ENCODE measurements at places on chromosomes 4 and X. TPM values are rescaled to one million over a fixed set of nuclear protein-coding genes. Genes with fewer than 3 reads are reported as not detected.

DNA sequence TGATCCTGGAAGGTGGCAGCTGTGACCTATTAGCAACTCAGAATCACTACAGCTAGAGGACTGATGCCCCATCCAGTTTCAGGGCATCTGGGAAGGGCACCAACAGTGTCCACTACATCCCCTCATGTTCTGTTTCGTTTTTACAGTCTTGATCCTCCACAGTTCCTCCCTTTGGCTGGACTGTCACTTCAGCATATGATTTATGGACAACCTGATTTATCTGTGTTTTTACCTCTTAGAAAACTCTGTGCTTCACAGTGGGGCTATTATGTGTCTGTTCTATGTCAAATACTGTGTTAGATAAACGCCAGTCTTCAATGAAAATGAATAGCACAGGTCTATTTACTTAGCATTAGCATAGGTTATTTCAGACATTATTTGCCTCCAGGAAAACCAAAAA, 63.1 kb upstream of the GRPR start:
- DNase-seq: no peak

DNA sequence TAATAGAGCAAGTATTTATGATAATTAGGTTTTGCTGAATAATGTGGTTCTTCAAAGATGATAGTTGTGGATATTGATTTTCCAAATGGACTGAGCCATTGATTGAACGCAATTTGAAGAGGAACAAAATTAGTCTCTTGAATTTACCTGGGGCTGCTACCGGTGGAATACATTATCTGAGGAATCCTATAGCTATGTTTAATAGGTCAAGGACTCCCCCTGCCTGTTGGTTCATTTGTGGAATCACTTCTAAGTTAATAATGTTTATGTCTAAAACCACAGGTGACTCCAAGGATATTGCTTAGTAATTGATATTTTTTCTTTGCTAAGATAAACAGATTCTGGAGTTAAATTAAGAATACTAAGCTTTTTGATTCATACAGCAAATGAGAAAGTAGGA, 576.0 kb upstream of the PABPC4L start:
- DNase-seq: no peak

GRCh38 chrX:111007238-111007637, 88.8 kb upstream of the PAK3 start:
- DNase-seq: no peak

- no peak for DNase-seq
Measured at GRCh38 chr4:186852073-186852420, 128.4 kb upstream of the FAT1 start.

GRCh38 chr4:24561438-24562139, 22.8 kb downstream of the DHX15 start:
- DNase-seq: no peak

DNA sequence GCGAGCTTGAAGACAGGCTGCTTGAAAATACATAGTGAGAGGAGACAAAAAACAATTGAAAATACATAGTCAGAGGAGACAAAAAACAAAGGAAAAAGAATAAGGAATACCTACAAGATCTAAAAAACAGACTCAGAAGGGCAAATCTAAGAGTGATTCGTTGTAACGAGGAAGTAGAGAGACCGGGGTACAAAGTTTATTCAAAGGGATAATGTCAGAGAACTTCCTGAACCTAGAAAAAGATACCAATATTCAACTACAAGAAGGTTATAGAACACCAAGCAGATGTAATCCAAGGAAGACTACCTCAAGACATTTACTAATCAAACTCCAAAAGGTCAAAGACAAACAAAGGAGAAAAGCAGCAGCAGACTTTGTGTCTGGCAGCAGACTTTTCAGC, 165.6 kb downstream of the NEK1 start:
- no peak for DNase-seq

- no peak for DNase-seq
Measured at GRCh38 chrX:13087322-13088155, 43.1 kb upstream of the FAM9C start.

DNA sequence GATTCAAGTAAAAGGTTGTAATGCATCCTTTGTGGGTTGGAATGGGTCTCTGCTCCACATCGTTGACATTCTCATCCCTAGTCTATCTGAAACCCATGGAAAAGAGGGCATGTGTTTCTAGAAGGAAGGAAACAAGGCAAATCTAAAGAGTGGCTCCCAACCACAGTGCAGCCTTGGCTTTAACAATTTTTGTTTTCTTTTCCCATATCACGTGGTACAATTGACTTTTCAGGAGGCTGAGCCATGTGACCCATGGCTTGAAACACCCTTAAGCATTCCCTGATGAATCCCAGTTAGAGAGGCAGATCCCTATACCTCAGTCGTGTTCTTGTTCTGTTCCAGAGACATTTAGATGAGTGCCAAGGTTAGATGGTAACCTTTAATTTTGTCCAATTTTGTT, 12.8 kb downstream of the DCUN1D4 start:
- DNase-seq: no peak

DNA sequence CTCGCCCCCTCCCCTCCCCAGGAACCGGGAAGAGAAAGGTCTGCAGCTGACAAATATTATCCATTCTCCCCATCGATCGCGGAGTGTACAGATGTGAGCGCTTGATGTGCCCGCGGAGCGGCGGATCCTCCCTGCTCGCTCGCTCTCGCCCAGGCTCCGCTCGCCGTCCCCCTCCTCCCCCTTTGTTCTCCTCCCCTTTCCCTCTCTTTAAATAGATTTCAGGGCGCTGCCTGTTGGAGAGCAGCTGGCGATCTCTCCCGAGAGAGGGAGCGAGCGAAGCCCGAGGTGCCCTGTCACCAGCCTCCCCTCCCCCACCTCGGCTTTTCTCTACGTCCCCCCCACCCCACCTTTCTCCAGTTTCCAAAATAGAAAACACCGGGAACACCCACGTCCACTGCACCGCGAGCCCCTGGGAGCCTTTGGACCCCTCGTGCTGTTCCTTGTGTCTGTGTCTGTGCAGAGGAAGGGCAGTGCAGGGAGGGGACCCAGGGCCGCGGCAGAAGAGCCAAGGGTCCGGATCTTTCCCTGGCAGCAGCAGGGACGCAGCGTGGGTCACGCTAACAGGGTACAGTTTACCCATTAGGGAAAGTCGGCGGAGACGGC, 56.6 kb upstream of the BCOR start:
- no peak for DNase-seq

DNA sequence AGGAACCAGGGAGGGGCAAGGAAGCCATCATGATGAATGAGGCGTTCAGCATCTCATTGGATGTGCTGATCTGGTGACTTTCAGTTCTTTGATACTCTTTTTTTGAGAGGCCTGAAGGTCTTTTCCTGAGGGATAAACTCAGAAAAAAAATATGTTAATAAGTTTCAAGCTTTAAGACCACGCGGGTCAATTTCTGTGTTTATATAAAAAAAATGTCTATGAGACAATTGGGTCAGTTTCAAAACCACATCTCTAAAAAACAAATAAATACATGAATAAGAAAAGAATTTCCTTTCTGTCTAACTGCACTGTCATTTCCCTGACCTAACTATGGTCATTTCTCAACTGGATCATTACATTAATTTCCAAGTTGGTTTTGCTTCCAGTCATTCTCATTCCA, 62.6 kb downstream of the TRIML1 start:
- DNase-seq: no peak

ENAM gene
- total RNA-seq: 0.09 TPM

GPR50 gene
- total RNA-seq: 0.64 TPM

MAGEA8 gene
- not detected for total RNA-seq

SH3D19 gene
- 38.4 TPM for total RNA-seq
